Activated CD8-positive, alpha-beta T cell treated with anti-CD3 and anti-CD28 coated beads, Interleukin-2, amount 10 ng/mL, durations not matched to agents 7 days and 5 days (primary cell): ENCODE measurements at places on chromosomes 12 and 14.
A peak's percentile ranks its signal among the peaks of the same experiment; 100 is the strongest.

DNA sequence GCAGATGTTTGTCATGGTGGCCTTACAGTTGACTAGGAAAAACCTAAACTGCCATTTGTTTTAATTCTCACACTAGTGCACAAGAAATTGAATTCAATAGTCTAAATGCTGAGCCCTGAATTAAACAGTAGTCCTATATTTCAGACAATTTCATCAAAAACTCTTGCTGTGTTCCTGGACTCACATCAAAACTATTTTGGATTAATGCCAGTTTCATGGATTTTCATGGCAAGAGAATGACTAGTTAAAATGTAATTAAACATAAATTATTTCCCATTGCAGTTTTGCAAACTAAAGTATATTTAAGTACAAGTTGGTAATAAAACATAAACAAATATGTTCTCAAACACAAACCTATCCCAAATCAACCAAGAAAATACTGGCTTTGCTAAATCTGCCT is 468.0 kb upstream of the PRICKLE1 start:
- no peak overlapping the region for H3K4me3 ChIP-seq
- no peak for DNase-seq
- no peak overlapping the region for H3K27ac ChIP-seq
- H3K27me3 ChIP-seq = no peaks in the 10 kb centered on the region
- no peaks in the 10 kb centered on the region for H3K4me1 ChIP-seq
- no peaks in the 10 kb centered on the region for H3K36me3 ChIP-seq

GRCh38 chr14:104115691-104116287 is 22.6 kb upstream of the KIF26A start:
- peaks cover 28% of the 10 kb centered on the region for H3K27me3 ChIP-seq
- H3K4me1 ChIP-seq = no peaks in the 10 kb centered on the region

GRCh38 chr12:116267948-116268347 is 9.5 kb downstream of the MED13L start:
- peaks cover 17% of the 10 kb centered on the region for H3K4me1 ChIP-seq
- DNase-seq = no peak
- no peaks in the 10 kb centered on the region for H3K27me3 ChIP-seq
- no peak overlapping the region for H3K4me3 ChIP-seq

DNA sequence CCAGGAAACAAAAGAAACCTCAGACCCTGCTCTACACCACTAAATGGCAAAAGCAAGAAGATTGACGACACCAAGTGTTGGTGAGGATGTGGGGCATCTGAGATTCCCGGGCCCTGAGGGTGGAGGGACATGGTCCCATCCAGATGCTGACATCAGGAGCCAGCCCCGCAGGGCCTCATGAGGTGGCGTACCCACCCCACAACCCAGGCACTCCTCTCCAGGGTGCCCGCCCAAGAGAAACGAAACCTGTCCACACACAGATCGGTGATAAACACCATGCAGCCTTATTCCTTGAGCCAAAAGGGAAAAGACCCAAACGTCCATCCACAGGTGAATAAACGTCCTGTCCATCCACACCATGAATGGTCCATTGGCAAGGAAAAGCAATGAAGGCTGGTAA is 54.8 kb upstream of the C14orf180 start:
- no peaks in the 10 kb centered on the region for H3K4me1 ChIP-seq
- H3K4me3 ChIP-seq = no peak overlapping the region
- DNase-seq = no peak
- H3K27ac ChIP-seq = no peak overlapping the region
- H3K27me3 ChIP-seq = no peaks in the 10 kb centered on the region

DNA sequence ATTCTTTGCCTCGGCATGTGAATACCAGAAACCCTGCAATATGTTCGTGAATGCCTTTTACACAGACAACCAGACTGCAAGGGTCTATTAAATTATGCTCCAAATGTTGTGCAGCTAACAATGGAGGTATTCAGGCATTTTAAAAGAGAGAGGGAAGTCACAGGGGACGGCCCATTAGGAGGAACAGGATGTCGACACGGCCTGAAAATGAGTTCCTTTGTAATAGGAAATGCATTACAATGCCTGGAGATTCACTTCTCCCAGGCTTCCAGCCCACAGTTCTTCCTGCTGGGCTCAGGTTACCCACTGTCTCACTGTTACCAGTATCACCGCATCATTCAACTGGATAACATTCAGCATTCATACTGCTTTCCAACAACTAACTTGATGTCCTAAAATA is 2.5 kb downstream of the DUSP6 start:
- peaks cover 58% of the 10 kb centered on the region for H3K4me1 ChIP-seq
- H3K4me3 ChIP-seq = peak overlapping the region; percentile 98
- no peaks in the 10 kb centered on the region for H3K27me3 ChIP-seq
- peak overlapping the region; percentile 94 for H3K27ac ChIP-seq

- H3K4me3 ChIP-seq = no peak overlapping the region
- H3K27ac ChIP-seq = no peak overlapping the region
- H3K27me3 ChIP-seq = no peaks in the 10 kb centered on the region
These were observed 368.0 kb downstream of the CCDC91 start for GRCh38 chr12:28558250-28558649.

DNA sequence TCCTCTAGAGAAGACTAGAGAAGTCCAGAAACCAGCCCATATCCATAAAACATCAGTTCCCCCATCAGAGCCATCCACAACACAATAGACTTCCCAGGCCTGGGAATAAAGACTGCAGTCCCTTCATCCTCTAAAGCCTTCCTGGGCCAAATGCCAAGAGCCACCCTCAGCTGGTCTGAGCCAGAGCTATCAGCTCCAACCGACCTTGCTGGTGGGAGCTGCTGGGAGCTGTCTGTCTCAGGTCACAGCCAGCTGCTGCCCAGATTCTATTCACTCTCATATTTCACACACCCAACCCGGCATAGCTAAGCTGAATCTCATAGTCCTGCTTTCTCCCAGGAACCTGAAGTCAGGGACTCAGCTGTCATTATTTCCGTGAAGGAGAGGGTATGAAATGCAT is 10.9 kb upstream of the TFCP2 start:
- no peak overlapping the region for H3K27ac ChIP-seq
- no peaks in the 10 kb centered on the region for H3K4me1 ChIP-seq
- DNase-seq = no peak
